ENCODE measurements at places on chromosomes 7 and 10. TPM values are rescaled to one million over a fixed set of nuclear protein-coding genes. Genes with fewer than 3 reads are reported as not detected.

Gene ZNF92
- total RNA-seq, result 30.7 TPM

Gene EGR2
- total RNA-seq, result 1.6 TPM

Gene AFAP1L2
- total RNA-seq, result 5.0 TPM

Gene TRIL
- 4.6 TPM for total RNA-seq

Gene UPK3B
- 3.6 TPM for total RNA-seq

Gene PRSS37
- total RNA-seq, result not detected

All from WTC11 (cell line).